ENCODE measurements at places on chromosomes 1 and 21.

DNA sequence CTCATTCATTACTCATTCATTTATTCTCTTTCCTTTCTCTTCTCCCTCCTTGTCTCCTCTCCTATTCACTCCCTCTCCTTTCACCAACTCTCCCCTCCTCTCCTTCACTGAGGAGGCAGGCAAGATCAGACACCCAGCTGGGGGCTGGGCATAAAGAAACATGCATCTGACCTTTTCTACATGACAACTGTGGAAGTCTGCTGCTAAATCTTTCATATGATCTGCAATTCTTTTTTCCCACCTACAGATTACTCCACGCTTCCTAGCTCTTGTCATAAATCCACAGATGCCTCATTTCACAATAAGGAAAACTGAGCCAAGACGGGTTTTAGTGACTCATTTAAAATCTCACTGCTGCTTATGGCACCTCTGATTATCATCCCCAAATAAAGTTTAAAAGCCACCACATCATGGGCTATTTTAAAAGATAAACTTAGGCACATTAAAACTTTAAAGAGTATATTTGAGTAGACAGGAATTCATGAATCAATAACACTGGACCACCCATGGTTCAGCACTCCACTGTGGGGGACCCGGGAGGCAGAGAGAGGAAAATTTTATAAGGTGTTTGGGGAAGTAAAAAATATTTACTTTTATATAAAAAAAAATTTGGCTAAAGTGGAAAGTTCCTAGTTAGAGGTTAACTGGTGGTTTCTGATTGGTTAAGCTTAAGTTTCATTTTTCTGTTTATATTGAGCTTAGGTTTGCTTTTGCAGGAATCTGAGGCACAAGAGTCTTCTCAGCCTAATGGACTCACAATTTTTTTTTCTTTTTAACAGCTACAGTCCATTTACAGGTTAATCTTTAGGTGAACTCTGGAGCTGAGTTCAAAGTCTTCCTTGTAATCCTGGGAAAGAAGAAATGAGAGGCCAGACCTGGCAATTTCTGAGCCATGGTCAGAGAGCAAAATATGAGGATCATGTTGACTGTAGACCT, 55.8 kb upstream of the DNAH14 start:
- DNase-seq: no peak

DNA sequence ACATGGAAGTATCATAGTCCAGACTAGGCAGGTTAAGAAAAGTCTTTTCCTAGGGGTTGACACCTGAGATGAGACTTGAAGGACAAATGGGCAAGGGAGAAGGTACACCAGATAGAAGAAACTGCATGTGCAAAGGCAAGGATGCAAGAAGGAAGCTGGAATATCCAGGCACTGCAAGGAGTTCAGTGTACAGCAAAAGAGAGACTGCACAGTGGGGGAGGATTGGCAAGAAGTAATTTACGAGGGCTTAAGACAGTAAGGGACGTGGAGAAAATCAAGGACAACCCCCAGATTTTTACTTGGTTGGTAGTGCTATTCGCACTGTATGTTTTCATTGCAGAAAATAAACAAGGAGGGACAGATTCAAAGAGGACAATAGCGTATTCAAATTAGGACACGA, 58.5 kb downstream of the DNM3 start:
- DNase-seq: no peak

DNA sequence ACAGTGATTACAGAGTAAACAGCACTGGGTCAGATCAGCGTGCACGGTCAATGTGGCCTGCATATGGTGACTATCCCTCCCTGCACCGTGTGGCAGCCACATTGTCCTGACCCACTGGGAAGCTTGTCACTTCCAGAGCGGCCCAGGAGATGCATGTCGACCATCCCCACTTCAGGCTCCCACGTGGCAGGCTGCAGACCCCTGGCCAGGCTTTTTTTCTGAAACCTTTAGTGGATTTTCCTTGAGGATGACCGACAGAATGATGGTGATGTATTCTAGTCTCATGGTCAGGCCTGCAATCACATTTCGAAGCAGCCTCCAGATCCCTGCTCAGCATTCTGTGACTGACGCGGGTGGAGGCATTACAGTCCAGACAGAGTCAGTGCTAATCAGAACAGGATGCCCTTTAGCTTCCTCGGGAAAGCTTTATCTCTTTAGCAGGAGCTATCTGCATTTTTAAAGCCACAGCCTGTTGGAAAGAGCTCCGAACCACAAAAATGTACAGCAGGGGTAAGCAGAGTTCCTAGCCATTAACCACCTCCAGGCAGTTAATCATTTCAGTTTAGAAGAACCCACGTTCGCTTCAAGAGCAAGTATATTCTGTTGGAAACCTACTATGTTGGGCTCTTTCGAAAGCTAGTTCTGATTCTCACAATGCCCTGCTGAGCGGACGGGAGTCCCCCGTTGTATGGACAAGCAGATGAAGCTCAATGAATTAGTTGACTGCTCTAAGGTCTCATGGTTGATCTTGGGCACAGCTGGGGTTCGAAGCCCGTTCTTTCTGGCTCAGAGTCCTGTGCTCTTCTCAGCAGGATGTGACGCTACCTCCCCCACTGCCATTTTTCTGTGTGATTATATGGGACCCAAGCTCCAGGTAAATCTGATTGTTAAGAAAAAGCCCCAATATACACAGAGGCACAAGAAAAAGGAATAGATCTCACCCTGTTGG, 56.5 kb downstream of the IRF2BP2 start:
- no peak for DNase-seq

DNA sequence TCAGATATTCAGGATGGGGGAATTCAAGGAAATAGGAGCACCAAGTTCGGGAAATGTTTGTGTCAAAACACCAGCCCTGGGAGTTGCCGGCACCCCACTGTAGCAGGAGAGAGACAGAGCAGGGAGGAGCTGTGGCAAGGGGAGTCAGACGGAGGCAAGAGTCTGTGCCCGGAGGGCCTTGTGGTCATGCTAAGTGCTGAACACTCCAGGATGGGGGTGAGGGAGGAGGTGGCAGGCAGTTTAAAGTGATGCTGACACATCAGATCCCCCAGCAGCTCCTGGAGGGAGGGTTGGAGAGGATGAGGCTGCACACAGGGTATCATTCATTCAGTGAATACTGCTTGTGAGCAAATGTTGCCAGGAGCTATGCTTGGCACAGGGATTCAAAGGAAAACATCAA, 150.3 kb upstream of the ETV3 start:
- DNase-seq: no peak

DNA sequence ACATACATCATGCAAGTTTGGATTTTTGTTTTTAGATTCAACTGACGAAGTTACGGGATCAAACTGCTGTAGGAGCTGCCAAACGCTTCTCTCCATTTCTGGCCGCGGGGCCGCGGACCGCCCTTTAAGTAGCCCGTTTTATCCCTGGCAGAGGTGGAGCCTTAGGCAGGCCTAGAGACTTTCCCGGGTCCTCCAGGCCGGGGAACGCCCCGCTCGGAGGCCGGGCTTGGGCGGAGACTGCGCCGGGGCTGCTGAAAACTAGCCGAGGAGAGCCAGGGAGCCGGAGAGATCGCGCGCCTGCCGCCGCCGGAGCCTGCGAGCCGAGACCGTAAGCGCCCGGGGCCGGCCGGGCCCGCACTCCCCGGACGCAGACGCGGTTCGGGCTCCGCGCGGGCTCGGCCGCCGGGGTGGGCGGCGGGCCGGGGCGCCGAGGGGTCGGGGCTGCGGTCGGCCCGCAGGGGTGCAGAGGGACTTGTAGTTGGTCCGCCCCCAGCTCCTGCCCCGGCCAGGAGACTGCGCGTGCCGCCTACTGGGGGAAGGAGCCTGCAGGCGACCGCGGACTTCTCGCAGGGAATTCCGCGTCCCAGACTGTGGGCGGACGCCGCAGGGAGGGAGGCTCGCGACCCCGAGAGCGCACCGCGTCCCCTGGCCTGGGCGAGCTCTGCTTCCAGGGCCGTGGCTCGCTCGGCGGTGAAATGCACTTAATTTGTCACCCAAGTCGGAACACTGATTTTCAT, at the start of gene EPHX1:
TSS of gene EPHX1 (plus strand) at position 283 of the 737 bp plus-strand sequence. CDS start 18,606 bp downstream, outside the sequence.
- peak; percentile 74 for DNase-seq

- DNase-seq: no peak
Measured at GRCh38 chr1:54403808-54404261, 2.4 kb downstream of the SSBP3 start.

GRCh38 chr1:204711947-204712701, 26.6 kb upstream of the LRRN2 start:
- DNase-seq: no peak

DNA sequence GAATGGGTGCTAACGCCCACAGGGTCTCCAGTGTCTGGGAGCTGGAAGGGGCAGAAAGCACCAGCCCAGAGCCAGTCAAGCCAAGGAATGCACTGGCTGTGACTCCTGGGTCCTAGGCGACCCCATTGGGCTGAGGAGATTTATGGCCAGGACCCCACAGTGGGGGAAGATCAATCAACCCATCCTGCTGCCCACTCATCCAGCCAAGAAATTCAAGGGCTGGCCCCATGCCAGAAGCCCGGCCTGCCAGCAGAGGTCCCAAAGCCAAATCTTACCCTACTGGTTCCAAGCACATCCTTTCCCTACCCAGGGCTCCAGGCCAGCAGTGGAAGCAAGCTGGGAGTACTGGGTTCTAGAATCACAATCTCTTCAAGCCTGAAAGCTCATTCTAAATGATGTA, 6.8 kb upstream of the PDZK1IP1 start:
- no peak for DNase-seq

- no peak for DNase-seq
Measured at GRCh38 chr21:34844013-34844923, 175.5 kb downstream of the CLIC6 start.

DNA sequence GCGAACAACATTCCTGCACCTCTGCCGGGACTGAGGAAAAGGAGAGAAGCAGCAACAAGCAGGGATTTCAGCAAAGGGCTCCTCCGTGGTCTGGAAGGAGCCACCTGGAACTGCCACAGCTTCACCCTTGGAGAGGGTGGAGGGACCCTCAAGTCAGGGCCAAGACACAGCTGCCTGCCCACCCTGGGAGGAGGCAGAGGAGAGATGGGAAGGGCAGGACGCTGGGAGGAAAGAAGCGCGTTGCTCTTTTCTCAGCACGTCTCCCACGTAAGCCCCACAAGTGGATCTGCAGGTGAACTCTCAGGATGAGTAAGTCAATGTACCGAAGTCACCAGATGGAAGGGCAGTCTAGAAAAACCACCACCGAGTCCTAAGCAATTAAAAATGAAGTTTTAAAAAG, 39.6 kb downstream of the SLC19A1 start:
- no peak for DNase-seq

- no peak for DNase-seq
Measured at GRCh38 chr1:12180315-12180714, 13.5 kb downstream of the TNFRSF1B start.

GRCh38 chr1:21904704-21905520, 32.2 kb downstream of the HSPG2 start:
- no peak for DNase-seq
